T-helper 2 cell treated with Interferon-gamma antibody and Interleukin-4, amounts not matched to agents 5 μg/mL and 100 μg/mL, for 36 hours (primary cell): ENCODE measurements at places on chromosomes 16 and 17.

DNA sequence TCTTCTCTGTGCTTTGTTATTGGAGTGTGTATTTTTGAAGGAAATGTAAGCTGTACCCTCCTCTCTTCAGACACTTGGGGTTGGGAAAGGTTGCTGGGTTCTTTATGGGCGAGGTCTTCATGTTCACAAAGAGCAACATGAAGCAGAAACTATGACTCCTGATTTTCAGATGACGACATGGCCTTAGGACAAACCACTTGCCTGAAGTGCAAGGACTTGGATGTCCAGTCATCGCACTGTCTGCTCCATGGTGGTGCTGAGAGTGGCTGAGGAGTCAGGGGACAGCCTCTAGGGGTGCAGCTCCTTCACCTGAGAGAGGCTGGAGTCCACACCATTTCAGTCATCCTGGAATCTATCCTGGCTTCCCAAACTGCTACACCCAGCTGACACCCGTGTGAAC is 183.9 kb upstream of the CDH5 start:
- H3K4me3 ChIP-seq = no peak overlapping the region
- H3K36me3 ChIP-seq = no peaks in the 10 kb centered on the region
- no peaks in the 10 kb centered on the region for H3K4me1 ChIP-seq
- H3K27ac ChIP-seq = no peak overlapping the region

DNA sequence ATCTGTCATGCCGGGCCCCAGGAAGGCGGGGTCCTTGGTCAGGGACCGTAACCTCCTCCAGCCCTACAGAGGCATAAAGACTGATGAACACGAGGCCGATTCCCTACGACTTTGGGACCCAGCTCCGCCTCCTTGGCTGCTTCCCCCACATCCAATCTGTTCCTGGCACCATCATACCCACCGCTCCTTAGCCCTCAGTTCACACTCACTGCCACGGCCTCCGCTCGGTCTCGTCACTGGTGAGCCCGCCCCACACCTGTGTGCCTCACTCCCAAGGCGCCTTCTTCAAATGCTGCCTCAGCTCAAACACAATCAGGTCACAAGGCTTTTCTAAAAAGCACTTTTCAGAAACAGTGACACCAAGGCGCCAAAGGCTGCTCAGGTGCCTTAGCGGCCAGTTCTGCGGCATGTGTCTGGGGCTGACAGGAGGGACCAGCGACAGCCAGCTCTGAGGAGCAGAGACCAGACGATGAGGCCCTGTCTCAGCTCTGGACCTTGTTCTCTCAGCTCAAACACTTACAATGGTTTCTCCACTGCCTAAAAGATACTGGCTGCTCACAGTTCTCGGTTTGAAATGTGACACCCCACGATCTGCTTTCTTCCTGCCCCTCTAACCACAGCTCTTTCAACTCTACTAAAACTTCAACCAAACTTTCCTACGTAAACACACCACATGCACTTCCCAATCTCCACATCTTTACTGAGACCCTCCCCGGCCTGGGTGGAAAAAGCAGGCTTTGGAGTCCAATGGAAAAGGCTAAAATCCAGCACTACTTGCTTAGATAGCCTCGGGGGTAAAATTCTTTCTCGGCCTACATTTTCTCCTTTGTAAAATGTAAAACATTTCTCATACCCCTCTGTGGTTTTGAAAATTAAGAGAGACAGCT is 33.2 kb downstream of the CYB5D2 start:
- H3K4me3 ChIP-seq = peak overlapping the region; percentile 71
- H3K4me1 ChIP-seq = peaks cover 42% of the 10 kb centered on the region
- H3K27me3 ChIP-seq = no peaks in the 10 kb centered on the region
- peaks cover 77% of the 10 kb centered on the region for H3K36me3 ChIP-seq
- DNase-seq = peak; percentile 59
- H3K27ac ChIP-seq = peak overlapping the region; percentile 99

DNA sequence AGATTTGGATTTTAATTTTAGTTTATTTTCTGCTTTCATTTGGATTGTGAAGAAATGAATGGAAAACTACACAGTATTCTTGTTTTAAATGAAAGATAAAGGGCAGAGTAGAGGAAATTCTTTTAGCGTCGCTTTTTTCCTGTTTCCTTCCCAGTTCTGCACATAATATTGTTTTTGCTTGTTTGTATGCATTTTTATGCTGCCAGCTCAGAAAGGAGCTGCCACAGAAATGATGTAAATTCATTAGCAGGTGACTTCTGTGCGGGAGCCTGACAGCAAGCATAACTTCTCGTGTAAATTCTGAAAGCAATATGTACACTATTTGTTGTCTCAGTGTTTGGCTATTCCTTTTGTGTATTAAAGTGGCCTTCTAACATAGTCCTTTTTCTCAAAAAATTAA is 234.6 kb downstream of the PHKB start:
- H3K4me3 ChIP-seq = no peak overlapping the region
- H3K4me1 ChIP-seq = peaks cover 11% of the 10 kb centered on the region
- DNase-seq = no peak
- H3K27me3 ChIP-seq = no peaks in the 10 kb centered on the region
- peaks cover 47% of the 10 kb centered on the region for H3K36me3 ChIP-seq

DNA sequence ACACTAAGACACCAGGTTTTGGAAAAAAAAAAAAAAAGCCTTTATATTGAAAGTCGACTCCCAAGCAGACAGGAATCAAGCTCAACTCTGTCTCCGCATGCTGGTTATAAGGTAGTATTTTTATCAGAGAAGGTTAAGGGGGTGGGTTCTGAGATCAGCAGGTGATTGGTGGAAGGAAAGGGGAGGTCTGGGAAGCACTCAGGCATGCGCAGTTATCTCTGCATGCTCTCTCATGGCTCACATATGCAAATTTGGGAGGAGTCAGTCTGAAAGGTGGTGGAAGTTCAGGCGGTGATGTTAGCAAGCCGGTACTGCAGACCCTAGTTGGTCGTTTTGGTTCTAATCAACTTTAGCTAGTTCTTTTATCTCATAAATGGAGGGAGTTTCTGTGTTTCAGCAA is 357.6 kb upstream of the C16orf82 start:
- DNase-seq = no peak
- peaks cover 3% of the 10 kb centered on the region for H3K27me3 ChIP-seq
- H3K27ac ChIP-seq = no peak overlapping the region
- H3K4me1 ChIP-seq = no peaks in the 10 kb centered on the region

- peak overlapping the region; percentile 21 for H3K4me3 ChIP-seq
- peaks cover 6% of the 10 kb centered on the region for H3K36me3 ChIP-seq
- H3K27me3 ChIP-seq = no peaks in the 10 kb centered on the region
- peaks cover 26% of the 10 kb centered on the region for H3K4me1 ChIP-seq
- H3K27ac ChIP-seq = no peak overlapping the region
These were observed 435.0 kb downstream of the MAF start for GRCh38 chr16:79165506-79165905.

- no peak overlapping the region for H3K27ac ChIP-seq
- no peaks in the 10 kb centered on the region for H3K36me3 ChIP-seq
- no peak overlapping the region for H3K4me3 ChIP-seq
These were observed 667.4 kb upstream of the SALL1 start for GRCh38 chr16:51818342-51818944.
